ENCODE measurements at places on chromosomes 5 and 9.

DNA sequence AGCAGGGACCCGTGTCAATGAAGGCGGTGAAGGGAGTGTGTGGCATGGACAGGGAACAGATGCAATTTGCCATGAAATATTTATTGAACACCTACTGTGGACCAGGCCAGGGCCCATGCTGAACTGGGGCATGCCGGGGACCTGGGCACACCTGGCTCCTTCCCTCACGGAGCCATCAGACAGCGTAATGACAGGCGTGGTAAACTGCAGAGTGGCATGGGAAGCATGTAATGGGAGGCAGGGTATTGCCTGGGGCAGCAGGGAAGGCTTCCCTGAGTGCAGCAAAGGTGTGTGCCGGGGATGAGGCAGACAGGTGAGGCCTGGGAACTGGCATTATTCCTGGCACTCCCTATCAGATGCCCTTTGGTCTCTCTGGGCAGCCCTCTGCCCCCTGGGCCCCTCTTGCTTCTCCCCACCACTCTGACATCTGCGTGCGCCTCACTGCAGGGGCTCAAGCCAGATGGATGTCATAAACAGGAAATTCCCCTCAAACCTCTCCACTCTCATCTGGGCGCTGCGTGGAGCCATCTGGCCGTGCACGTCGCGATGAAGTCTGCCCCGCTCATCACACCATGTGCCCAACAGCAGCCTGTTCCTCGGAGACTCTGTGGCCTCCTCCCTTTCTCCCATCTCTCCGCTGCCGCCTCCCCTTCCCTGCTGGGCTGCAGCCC lies 67.6 kb downstream of the HMCN2 start:
- no peak for DNase-seq

- no peak for DNase-seq
These were observed 46.6 kb downstream of the ATP10B start for GRCh38 chr5:160805376-160805775.

DNA sequence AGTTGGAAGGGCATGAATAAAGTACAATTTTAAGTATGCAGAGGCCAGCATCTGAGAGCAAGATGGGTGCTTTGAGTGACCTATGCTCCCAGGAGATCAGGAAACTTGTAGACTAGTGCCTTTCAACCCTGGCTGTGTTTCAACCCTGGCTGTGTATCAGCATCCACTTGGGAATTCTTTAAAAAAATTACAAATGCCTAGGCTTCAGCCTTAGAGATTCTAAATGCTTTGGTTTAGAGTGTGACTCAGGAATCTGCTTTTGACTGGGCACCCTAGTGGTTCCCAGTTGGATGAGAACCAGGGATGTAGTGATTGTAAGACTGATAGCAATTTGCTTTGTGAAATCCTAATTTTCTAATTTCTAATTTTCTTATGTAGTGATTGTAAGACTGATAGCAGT lies 65.6 kb downstream of the RALGPS1 start:
- DNase-seq, result no peak

DNA sequence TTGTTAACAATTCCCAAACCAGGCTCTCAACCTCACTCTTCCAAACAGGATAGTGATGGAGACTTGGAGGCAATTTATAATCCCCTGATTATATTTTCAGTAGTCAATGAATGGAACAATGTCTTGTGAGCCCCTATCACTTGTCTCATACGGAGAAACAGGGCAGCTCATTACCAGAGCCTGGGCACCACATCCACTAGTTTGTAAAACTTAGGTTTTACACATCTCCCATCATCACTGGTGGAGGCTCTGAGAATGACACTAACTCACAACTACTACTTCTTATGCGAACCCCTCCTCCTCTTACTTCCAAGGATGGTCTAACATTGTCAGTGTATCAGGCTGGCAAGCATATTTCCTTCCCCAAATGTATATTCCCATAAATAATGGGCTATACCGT lies 253.7 kb downstream of the EPB41L4A start:
- no peak for DNase-seq

GRCh38 chr9:124037790-124038189 lies 26.2 kb downstream of the LHX2 start:
- no peak for DNase-seq

GRCh38 chr9:136400038-136400834 lies at the start of gene SNAPC4:
Gene SNAPC4, minus strand, starts transcription at chr9:136400170. Its CDS starts 1,742 bp downstream, at chr9:136398428.
- DNase-seq, result peak; percentile 17

DNA sequence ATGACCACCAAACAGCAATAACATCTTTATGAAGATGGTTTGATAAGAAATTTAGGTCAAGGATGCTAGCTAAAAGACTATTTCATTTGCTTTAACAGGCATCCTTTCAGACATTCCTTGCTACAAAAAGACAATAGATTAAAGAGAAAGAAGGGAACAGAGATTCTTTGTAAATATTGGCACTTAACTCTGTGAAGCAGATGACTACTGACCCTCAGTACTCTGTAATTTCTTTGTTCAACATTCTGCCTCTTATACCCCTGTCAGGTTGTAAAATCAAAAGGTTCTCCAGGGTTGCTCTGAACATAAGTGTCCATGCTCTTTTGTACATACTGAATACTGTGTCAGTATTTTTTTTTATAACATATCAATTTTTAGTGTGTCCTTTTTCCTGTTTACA lies 610.6 kb upstream of the GRAMD2B start:
- no peak for DNase-seq

DNA sequence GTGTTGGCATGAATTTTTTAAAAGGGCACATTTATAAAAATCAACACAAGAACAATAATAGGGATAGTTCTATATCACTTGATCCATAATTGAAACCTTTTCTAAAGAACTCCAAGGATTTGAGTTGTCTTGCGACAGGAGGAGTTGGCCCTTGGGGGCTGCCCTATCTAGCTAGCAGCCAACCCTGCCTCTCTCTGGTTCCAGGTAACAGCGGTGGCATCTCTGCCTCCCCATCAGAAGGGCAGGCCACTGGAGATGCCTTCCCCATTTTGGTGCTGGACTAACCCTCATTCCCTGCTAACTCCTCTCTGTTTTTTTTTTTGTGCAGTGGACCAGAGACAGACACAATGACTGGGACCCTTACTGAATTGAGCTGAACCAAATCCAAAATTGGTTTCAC lies 393.0 kb downstream of the MED10 start:
- no peak for DNase-seq

- DNase-seq, result no peak
These were observed 532.7 kb upstream of the DMAC1 start for GRCh38 chr9:8332331-8332650.

DNA sequence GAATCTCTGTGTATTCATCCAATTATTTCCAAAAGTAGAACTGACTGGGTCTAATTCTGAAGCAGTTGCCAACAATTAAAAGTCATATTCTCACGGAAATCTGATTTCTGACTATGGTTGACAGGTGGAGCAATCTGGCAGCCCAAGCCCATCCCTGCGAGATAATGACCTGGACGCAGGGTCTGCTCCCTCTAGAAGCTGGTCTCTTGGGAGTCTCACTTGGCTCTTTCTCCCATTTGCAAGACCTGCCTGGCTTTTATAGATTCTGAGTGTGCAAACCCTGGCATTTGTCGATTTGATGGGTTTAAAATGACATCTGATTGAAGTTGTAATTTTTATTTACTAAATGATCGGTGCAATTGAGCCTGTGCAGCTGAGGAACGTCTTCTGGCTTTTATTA lies 49.4 kb upstream of the NEURL1B start:
- no peak for DNase-seq

DNA sequence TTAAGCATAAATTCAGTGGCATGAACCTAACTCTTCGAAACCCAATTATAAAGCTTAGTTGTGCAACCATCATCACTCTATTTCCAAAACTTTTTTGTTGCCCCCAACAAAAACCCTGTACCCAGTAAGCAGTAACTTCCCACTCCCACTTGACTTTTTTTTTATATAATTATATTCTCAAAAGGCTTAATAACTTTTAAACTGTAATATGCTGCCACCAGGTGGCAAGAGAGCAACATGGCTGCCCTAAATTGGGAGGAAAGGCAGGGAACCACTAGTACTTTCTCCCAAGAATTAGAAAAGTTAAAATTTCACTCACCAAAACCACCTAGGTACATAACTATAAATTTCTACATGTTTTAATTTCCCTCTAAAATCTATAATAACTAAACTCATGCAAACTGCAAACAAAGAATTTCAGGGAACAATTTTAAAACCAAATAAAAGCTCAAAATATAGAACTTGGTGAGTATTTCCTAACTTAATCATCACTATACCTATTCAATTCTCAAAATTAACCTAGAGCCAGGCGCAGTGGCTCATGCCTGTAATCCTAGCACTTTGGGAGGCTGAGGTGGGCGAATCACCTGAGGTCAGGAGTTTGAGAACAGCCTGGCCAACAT lies 50.2 kb upstream of the RNF38 start:
- DNase-seq, result peak; percentile 20

GRCh38 chr5:174198541-174198940 lies 153.0 kb downstream of the NSG2 start:
- DNase-seq, result no peak

DNA sequence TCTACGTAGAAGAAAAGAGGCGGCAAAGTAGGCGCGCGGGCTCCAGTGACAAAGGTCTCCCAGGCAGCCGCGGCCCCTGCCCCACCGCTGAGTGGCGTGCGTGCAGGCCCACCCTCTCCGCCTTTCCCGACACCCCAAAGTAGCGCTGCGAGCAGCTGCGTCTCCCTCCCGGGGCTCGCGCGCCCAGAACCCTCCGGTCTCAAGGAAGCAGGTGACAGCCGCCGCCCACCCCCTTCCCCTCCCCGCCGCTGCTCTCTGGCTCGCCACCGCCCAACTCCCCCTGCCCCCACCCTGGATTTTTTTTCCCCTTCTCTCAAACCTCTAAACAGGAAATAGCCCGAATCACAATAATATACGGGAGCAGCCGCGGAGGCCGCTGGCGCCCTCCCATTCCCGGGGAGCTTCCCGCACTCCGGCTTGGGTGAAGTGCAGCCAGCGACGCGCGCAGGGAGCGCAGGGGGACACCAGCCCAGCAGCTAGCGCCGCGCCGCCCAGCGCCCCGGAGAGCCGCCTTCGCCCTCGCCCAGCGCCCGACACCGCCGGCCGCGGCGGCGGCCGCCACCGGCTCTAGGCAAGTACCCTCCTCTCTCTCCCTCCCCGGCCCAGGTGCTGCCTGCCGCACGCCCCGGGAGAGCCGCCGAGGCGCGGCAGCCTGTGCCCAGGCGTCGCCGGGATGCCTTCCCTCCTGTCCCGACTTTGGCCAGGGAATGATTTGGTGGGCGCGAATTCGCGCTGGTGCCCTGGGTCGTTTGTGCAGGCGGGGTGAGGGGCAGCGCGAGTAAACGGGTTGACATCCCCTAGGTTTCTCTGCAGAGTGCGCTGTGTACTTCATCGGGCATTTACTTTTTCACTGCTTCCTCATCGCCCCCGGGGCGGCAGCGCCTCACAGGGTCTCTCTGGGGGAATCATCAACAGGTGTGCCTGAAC lies 52.7 kb upstream of the TJP2 start:
- DNase-seq, result no peak

GRCh38 chr9:116855881-116856662 lies 169.0 kb downstream of the TRIM32 start:
- DNase-seq, result no peak

DNA sequence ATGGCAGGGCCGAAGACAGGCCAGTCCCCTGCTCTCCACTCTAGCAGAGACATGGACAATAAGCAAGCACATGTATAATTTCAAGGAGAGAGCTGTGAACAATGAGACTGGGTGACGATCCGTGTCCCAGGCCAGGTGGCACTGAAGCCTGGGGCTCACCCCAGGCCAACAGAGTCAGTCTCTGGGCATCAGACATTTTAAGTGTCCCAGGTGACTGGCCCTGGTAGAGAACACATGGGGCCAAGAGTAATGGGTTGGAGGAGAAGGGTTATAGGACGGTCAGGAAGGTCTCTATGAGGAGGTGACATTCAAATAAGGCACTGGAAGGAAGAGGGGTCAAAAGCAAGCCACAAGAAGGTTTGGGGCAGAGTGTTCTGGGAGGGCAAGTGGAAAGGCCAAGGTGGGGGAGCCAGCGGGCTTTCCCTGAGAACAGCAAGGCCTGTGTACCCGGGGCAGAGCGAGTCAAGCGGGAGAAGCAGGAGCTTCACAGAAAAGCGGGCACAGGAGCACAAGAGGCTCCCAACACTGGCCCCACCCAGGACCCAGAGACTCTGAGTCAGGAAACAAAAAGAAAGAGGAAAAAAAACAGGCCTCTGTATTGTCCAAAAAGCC lies 1.1 kb upstream of the AKNA start:
- DNase-seq, result no peak

DNA sequence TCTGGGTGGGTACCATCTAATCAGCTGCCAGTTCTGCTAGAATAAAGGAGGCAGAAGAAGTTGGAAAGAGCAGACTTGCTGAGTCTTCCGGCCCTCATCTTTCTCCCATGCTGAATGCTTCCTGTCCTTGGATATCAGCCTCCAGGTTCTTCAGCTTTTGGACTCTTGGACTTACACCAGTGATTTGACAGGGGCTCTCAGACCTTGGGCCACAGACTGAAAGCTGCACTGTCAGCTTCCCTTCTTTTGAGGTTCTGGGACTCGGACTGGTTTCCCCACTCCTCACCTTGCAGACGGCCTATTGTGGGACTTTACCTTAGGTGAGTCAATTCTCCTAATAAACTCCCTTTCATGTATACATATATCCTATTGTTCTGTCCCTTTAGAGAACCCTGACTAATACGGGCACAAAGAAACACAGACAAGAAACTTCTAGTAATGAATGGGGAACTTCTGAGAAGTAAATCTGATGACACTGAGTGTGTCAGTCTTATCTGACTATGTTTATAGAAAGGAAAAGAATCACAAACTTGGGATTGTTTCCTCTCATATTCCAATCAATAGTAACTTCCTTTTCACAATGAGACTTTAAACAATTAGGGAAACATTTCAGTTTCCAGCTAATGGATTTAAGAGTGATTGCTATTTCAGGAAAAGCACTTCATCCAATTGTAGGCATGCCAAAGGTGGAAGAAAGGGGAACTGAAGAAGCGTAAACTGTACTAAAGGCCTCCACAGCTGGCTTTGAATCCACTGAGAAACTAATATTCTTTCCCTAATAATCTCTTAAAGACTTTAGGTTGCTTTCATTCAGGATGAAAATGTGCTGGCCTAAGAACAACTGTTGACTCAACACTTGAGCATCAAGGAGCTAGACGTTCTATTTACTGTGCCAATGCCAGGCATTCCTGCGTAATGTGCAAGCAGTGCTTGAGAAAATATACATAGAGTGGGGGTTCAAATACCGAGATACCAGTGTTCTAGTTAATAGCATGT lies 127.9 kb upstream of the PTGER4 start:
- peak; percentile 95 for DNase-seq

DNA sequence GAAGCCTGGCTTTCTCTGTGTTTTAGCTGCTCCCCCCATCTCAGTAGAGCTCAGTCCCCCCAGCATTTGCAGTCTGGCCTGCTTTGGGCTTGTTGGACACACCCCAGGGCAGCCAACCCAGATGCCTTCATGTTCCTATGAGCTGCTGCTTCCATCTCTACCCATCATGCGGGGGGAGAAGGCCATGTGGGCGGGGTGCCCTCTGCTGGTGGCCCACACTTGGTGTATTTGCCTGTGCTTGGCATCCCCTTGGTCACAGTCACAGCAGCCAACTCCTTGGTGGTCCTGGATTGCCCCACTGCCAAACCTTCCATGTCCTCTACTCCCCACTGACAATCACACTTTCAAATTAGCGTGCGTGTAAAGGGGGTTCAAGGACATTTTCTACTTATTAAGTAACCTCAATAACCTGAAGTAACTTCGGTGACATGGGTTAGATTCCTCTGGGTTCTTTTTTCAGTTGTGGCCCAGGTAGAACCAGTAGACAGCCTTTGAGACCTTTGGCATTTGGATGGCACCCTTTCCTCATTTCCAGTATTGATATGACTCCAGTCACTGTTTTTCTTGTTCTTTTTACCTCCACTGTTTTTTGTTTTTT lies 42.8 kb downstream of the SNX30 start:
- DNase-seq, result peak; percentile 69

GRCh38 chr5:124663101-124663506 lies 83.3 kb downstream of the ZNF608 start:
- no peak for DNase-seq

- DNase-seq, result no peak
These were observed 157.2 kb downstream of the EFNA5 start for GRCh38 chr5:107513337-107514085.

Measured in Panc1 (cell line).